Articular chondrocyte of knee joint (primary cell): ENCODE measurements at places on chromosomes 6 and 20. TPM values are rescaled to one million over a fixed set of nuclear protein-coding genes. Genes with fewer than 3 reads are reported as not detected.

ID4 gene
- 44.0 and 49.3 TPM in 2 replicates for total RNA-seq

CCN5 gene
- total RNA-seq, result 21.1 and 76.7 TPM in 2 replicates

RBM24 gene
- 0.39 and 1.3 TPM in 2 replicates for total RNA-seq

SMOC2 gene
- 120 and 164 TPM in 2 replicates for total RNA-seq

RUNX2 gene
- total RNA-seq, result 0.91 and 1.1 TPM in 2 replicates

KHDRBS2 gene
- total RNA-seq, result not detected in 2 replicates
